Dorsolateral prefrontal cortex (tissue), 122 donors: ENCODE measurements at places on chromosomes 16 and 17. TPM values are rescaled to one million over a fixed set of nuclear protein-coding genes. Genes with fewer than 3 reads are reported as not detected.

- DNase-seq = no peak
These were observed 17.7 kb upstream of the RMI2 start for GRCh38 chr16:11327277-11328171.

The MT1X gene
- total RNA-seq = 145 TPM

GRCh38 chr16:48101069-48101674 is 54.6 kb downstream of the ABCC12 start:
- DNase-seq = no peak

The PLXDC1 gene
- 30.5 TPM for total RNA-seq
